ENCODE measurements at places on chromosomes 11 and 22.

DNA sequence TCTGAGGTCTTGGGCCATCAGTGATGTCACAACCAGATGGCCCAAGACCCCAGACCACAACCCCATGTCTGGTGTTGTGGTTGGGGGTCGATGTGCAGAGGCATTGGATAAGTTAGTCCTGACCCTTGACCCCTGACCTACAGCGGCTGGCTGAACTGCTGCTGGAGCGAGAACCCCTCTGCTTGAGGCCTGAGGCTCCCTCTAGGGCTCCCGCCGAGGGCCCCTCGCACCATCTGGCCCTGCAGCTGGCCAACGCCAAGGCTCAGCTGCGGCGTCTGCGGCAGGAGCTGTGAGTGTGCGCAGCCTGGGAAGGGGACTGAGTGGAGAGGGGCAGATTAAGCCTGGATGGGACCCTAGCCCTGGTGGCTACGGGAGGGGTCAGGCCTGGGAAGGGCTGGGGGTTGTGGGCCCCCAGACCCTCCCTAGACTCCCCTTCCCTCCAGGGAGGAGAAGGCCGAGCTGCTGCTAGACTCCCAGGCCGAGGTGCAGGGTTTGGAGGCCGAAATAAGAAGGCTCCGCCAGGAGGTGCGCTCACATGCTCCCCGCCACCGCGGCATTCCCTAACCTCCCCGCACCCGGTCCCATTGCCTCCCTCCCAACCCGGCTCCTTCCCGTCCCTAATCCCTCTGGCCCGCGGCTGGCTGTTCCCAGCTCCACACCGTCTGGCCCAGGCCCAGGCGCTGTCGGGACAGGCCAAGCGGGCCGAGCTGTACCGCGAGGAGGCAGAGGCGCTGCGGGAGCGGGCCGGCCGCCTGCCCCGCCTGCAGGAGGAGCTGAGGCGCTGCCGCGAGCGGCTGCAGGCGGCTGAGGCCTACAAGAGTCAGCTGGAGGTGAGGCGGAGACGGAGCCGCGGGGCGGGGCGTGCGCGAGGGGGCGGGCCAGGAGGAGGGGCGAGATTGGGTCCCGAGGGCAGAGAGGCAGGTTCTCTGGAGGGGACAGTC, 2.1 kb downstream of the CCDC88B start:
- peak; percentile 94 for DNase-seq

DNA sequence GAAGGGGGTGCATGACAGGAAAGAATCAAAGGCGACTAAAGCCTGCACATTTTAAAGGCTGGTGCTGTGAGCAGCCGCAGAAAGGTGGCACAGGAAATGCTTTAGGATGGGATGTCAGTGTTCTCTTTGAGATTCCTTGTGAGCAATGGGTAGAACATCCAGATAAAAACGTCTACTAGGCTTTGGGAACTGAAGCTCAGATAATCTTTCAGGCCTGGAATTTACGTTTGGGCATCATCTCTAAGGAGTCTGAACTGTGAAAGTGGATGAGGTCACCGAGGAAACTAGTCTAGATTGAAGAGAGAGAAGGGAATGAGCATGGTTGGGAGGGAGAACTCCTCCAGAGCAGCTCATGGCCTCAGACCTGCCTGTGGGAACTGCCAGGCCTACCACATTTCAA, 65.7 kb downstream of the FLI1 start:
- no peak for DNase-seq

DNA sequence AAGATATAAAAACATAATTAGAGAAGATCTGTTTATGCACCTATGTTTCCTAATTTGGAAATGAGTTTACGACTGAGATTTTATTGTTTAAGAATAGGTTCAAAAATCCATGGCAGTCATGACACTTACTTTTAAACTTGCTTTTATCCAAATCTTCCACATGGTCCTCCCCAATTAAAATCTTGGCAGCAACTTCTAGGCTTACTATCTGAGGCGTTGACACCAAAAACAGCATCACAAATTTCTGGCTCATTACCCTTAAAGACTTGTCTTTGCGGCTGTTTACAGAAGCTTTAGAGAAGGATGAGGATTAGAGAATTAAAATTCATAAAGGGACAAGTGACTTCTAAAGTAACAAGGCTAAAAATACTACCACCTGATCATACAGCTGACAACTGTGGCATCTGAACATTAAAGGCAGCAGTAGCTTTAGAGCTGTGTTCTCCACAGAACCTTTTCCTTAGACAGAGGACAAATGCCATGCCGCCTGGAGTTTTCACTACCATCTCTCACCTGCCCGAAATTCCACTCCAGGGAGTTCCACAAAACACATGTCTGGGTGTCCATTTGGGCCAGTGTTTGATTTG, 6.4 kb downstream of the E2F8 start:
- DNase-seq: no peak

DNA sequence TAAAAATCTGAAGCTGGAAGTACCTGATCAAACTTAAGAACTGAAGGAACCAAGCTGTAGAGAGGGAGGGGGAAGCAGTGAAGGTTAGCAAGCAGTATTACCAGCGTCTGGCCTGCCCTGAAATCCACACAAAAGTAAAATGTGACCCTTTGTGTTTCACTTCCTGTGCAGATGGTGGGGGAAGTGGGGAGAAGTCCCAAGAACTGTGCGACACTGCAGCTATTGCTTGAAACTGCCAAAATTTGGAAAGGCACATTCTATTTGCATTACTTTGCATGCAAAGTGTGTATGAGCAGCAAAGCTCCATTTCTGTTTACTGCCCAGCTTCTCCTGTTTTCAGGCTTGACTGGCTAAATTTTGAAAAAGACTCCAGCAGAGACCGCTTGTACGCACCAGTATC, 72.1 kb upstream of the BMAL1 start:
- DNase-seq: no peak

GRCh38 chr11:100673063-100673462, 14.0 kb upstream of the ARHGAP42 start:
- DNase-seq: no peak

- DNase-seq: no peak
These were observed 1.4 kb upstream of the GAL3ST1 start for GRCh38 chr22:30575859-30576258.

GRCh38 chr11:110919241-110919922, 207.1 kb upstream of the ARHGAP20 start:
- no peak for DNase-seq

DNA sequence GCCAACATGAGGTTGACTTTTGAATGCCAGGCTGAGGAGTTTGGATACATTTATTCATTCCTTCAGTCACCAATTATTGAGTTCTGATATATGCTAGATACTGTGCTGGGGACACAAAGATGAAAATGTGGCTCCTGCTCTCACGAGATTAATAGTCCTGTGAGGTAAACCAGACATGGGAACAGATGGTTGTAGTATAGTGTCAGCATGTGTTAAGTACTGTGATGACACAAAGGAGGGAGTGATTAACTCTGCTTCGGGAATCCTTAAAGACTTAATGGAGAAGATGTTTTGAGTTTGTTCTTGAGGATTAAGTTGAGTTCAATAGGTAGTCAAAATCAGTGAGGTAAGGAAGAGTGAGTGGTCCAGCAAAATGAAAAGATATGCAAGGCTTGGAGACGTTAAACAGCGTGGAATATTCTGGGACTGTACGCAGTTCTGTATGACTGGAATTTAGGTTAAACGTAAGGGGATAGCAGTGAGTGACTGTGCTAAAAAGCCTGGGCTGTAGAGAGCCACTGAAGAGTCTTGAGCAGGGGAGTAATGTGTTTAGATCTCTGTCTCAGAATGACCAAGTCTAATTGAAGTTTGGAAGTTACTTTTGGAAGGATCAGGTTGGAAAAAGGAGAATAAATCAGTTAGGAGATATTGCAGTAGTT, 11.8 kb downstream of the RNF121 start:
- DNase-seq: peak; percentile 74

DNA sequence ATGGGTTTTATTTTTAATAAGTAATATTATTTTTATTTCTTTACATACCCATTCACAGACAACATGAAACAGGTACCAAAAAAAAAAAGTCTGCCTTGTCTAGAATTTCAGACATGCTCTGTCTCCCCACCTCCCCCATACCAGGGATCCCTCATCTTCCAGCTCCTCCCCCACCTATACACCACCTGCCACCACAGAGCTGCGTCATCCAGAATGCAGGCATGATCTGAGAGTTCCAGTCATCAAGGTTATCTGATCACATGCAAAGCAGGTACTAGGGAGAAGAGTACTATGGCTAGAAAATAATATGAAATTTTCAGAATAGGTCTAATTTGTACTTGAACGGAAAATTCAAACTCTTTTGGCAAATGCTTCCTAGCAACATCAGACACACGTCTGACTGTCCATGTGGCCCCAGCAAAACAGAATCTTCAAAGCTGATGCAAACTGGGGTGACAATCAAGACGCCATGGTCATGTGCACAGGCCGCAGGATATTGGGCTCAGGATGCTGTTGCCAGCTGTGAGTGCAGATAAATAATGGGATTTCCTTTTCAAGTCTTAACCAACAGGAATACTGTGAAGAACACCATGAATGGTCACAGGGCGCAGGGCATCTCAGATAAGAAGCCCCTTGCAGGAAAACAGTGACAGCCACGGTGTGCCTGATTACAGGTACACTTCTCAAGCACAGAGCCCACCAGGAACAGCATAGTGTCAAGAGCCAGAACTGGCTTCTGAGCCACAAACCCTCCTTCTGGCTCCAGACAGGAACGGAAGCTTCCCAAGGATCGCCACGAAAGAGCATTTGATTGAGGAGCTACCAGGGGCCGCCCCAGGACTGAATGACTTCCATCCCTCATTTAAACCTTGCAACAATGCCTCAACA, 169.5 kb downstream of the EFCAB6 start:
- DNase-seq: no peak

- DNase-seq: no peak
These were observed 7.1 kb downstream of the RFPL1 start for GRCh38 chr22:29445508-29445907.

DNA sequence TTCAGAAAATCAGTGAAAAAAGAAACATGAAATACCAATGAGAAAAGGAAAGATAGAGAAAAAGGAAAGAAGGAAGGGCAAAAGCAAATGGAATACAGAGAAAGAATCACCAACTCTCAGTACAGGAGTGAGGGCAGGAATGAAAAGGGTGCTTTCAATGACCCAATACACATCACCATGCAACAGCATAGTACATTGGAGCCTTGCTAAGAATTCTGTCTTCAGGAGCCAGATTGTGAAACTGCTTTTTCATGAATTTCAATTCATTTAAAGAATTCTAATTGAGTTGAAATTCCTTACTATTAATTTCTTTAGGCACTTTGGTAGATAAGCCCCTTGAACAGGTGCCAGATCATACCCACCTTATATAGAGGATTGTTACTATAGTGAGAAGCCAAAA, 34.9 kb downstream of the BLID start:
- no peak for DNase-seq

- DNase-seq: peak; percentile 81
These were observed 12.9 kb downstream of the USP28 start for GRCh38 chr11:113862435-113862834.

DNA sequence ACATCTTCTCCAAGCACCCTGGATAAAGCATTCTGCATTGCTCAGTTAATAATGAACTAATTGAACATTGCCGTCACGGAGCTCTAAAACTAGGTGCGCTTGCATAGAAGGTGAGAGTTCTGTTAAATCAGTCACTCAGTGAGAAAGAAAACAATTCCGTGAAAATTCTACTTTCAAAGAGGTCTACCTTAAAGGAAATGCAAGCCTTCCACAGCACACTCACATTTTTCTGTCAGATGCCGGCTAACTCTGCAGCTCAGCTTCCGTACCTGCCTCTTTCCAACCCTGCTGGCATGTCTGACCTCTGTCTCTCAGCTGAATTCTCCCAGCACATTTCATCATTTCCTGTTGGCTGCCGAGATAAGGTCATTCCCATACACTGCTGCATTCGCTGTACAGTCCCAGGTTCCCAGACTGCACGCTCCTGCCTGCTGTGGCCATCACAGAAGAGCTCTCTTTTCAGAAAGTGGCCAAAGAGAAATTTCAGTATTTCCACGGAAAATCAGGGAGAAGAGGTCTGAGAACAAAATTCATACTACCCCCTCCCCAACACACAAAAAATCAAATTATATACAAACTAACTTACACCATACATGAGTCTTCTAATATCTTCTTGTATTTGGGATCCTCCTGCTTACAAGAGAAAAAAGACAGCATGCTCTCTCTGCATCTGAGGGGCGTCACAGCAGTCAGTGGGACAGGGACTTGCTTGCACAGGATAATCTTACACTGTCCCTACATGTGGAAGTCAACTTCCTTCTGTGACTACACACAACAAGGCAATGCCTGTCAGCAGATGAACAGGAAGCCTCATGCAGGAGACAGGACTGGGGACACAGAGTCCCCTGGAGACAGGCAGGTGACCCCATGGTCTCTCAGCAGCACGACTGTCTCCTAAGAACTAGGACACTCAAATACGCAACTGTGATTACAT, 55.1 kb downstream of the PACSIN2 start:
- peak; percentile 93 for DNase-seq

DNA sequence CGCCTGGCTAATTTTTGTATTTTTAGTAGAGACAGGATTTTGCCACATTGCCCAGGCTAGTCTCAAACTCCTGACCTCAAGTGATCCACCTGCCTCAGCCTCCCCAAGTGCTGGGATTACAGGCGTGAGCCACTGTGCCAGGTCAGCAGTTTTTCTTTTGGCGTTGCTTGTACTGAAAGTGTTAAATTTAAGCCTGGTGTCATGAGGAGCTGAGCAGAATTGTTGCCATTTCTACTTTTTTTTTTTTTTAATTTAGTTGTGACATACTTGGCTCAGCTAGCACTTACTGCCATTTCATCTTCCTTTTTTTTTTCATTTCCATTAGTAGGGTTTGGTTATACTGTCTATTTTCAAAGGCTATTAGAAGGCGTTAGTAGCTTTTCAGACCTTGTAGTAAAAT, 10.7 kb downstream of the TAB1 start:
- no peak for DNase-seq

DNA sequence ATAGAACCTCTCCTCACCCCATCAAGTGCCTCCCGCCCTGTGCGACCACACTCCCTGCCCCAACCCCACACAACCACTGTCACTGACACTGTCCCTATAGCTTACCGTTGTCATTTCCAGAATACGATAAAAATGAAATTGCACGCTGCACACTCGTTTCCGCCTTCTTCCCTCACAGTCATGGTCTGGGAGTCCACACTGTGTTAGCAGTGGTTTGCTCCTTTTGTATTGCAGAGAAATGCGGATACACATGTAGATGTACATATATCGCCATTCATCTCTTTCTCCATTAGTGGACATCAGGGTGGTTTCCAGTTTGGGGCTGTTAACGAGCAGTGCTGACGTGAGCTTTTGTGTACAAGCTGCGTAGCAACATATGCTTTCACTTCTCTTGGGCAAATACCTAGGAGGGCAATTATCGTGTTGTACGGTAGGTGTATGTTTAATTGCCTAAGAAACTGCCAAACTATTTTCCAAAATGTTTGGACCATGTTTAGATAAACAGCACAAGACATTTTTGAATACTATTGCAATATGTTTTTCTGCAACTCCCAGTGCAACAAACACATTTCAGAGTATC, 59.2 kb upstream of the CD5 start:
- no peak for DNase-seq

Measured in trophoblast cell (in vitro differentiated cells and primary cell).